MM.1S (cell line): ENCODE measurements at places on chromosomes 4 and X.

DNA sequence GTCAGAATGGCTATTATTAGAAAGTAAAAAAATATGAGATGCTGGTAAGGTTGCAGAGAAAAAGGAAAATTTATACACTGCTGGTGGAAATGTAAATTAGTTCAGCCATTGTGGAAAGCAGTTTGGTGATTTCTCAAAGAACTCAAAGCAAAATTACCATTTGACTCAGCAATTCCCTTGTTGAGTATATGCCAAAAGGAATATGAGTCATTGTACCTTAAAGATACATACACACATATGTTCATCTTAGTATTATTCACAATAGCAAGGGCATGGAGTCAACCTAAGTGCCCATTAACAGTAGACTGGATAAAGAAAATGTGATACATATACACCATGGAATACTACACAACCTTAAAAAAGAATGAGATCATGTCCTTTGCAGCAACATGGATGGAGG lies 148.2 kb downstream of the COMMD8 start:
- H3K27ac ChIP-seq: no peak overlapping the region
- no peak overlapping the region for H3K4me3 ChIP-seq
- no peaks in the 10 kb centered on the region for H3K36me3 ChIP-seq
- H3K27me3 ChIP-seq: no peaks in the 10 kb centered on the region

DNA sequence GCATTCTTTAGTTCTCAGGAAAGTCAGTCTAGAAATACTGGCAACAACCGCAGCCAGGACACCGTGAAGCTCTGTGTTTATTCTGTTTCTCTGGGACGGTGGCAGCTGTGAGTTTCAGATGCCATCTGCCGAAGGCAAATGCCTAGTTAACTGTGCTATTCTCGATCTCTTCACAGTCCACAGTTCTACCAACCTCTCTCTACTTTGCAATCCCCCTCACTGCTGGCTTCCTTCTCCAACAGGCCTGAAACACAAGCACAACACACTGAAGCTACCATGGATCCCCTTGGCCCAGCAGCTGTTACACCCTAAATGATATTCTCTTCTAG lies 118.8 kb downstream of the ZNF827 start:
- peak; percentile 91 for DNase-seq
- peak overlapping the region; percentile 82 for H3K27ac ChIP-seq
- H3K4me1 ChIP-seq: peaks cover 52% of the 10 kb centered on the region
- peak overlapping the region; percentile 39 for H3K4me3 ChIP-seq
- H3K27me3 ChIP-seq: no peaks in the 10 kb centered on the region

- no peak overlapping the region for H3K4me3 ChIP-seq
- no peaks in the 10 kb centered on the region for H3K36me3 ChIP-seq
- H3K4me1 ChIP-seq: no peaks in the 10 kb centered on the region
- no peaks in the 10 kb centered on the region for H3K27me3 ChIP-seq
Observed at GRCh38 chr4:139791681-139792080, 126.1 kb downstream of the MGST2 start.

GRCh38 chr4:147772056-147772455 lies 40.2 kb downstream of the ARHGAP10 start:
- no peak overlapping the region for H3K27ac ChIP-seq
- H3K4me3 ChIP-seq: no peak overlapping the region
- H3K36me3 ChIP-seq: no peaks in the 10 kb centered on the region
- H3K4me1 ChIP-seq: no peaks in the 10 kb centered on the region

- H3K36me3 ChIP-seq: no peaks in the 10 kb centered on the region
- DNase-seq: no peak
- H3K4me1 ChIP-seq: no peaks in the 10 kb centered on the region
Observed at GRCh38 chrX:19585332-19586082, 70.2 kb upstream of the MAP3K15 start.

DNA sequence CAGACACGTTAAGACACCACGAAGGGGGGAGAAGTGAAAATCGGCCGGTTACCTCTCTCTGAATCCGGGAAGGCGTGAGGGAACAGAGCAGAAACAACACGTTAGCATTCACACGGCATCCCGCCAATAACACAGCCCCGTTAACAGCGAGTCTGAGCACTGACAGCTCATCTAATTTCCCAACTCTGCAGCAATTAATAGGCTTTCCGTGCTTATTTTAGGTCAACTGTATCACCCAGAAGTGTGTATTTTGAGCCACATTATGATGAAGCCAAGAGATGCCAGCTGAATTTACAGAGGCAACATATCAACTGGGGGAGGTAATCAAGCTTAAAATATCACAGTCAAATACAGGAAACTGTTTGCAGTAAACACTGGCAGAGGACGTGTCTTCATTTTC lies 92.6 kb downstream of the NSUN7 start:
- H3K27me3 ChIP-seq: no peaks in the 10 kb centered on the region
- peaks cover 10% of the 10 kb centered on the region for H3K4me1 ChIP-seq
- no peak overlapping the region for H3K4me3 ChIP-seq
- no peak for DNase-seq
- H3K36me3 ChIP-seq: no peaks in the 10 kb centered on the region

DNA sequence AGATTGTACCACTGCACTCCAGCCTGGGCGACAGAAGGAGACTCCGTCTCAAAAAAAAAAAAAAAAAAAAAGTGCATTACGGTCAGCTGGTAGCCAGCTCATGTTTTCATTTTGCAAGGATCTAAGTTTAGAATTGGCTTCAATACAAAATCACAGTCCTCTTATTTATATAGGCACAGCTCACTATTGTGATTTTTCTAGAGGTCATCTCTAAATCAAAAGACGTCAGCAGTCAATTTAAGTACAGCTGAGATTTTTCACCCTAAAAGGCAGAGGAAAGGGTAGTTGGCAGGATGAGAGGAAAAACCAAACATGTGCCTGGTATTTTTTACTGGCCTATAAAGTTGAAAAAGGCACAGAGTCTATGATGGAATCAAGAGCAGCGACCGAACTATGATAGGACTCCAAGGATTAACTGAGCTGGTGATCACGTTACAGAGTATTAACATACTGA lies 30.8 kb downstream of the ASB5 start:
- H3K27ac ChIP-seq: no peak overlapping the region
- no peak overlapping the region for H3K4me3 ChIP-seq

- H3K27ac ChIP-seq: no peak overlapping the region
- H3K4me1 ChIP-seq: no peaks in the 10 kb centered on the region
- H3K27me3 ChIP-seq: no peaks in the 10 kb centered on the region
Observed at GRCh38 chr4:48255072-48255958, 14.3 kb downstream of the TEC start.

DNA sequence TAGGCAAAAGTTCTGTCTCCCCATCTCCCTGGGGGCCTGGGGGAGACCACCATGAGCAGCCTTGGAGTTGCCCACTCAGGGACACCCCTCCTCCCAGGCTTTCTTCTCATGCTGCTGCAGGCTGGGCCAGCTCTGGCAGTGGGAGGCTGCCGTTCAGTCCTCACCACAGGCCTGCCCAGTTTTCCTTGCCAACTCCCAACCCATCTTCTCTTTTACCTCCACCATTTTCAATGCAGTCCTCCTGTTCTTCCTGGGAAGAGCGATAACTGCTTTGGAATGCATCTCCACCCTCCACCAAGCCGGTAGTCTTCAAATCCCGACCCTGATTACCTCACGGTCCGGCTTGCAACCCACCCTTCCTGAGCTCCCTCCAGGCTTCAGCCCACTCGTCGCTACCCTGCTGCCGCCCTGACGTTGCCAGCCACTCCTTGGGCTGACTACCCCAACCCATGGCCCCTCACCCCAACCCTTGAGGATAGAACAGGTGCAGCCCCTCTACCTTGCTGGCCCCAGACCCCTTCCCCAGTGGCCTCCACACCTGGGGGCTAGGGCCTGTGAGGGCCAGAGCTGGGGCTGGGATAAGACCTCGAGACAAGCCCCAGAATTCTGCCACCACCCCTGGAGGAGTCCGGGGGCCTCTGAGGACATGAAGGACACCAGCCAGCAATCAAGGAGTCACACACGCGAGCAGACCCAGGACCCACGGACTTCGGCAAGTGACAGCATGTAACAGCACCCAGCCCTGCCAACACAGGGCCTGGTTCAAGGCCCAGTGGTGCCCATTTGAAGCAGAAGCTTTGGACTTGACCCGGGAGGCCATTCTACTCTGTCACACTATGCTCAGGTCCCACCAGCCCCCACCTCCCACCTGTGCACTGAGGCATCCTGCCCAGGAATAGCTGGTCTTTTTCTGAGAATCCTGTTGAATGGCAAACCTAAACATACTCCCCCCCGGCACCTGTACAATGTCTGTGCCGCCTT lies 9.2 kb downstream of the WDR1 start:
- H3K4me1 ChIP-seq: peaks cover 57% of the 10 kb centered on the region
- peak overlapping the region; percentile 35; the same call in 1 of the 2 replicates for H3K27ac ChIP-seq
- no peaks in the 10 kb centered on the region for H3K27me3 ChIP-seq
- no peak for DNase-seq
- no peak overlapping the region for H3K4me3 ChIP-seq
- peaks cover 20% of the 10 kb centered on the region for H3K36me3 ChIP-seq

DNA sequence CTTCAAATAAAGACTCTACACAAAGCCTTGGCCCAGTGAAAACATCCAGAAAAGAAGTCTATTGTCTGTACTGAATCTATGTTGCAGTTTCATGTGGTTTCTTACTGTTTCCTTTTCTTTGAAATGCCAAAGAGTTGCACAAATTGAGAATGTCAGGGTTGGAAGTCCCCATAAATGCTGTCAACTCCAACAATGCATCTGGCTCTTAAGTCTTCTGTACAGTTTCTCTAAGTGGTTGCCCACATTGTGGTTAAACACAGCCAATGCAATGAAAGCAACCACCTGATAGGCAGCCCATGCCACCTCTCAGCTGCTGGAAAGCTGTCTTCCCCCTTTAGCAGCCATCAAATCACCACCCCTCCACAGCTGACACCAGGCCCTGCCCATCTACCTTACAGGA lies 67.2 kb upstream of the C1GALT1C1 start:
- no peaks in the 10 kb centered on the region for H3K27me3 ChIP-seq
- peak; percentile 97 for DNase-seq
- no peak overlapping the region; the same call in 1 of the 2 replicates for H3K4me3 ChIP-seq
- no peaks in the 10 kb centered on the region for H3K36me3 ChIP-seq
- peak overlapping the region; percentile 100 for H3K27ac ChIP-seq

- H3K27ac ChIP-seq: no peak overlapping the region
- H3K4me1 ChIP-seq: no peaks in the 10 kb centered on the region
- peak overlapping the region; percentile 66 for H3K4me3 ChIP-seq
- H3K27me3 ChIP-seq: peaks cover 16% of the 10 kb centered on the region
- no peak for DNase-seq
Observed at GRCh38 chrX:137032841-137033773, 688 bp downstream of the GPR101 start.

- no peak overlapping the region for H3K27ac ChIP-seq
- H3K27me3 ChIP-seq: no peaks in the 10 kb centered on the region
- DNase-seq: no peak
- no peaks in the 10 kb centered on the region for H3K4me1 ChIP-seq
- no peak overlapping the region for H3K4me3 ChIP-seq
Observed at GRCh38 chrX:15646543-15646942, 18.1 kb downstream of the CLTRN start.

GRCh38 chr4:152160225-152160800 lies 375.6 kb downstream of the FBXW7 start:
- H3K4me1 ChIP-seq: no peaks in the 10 kb centered on the region
- H3K36me3 ChIP-seq: no peaks in the 10 kb centered on the region
- no peaks in the 10 kb centered on the region for H3K27me3 ChIP-seq
- no peak for DNase-seq

DNA sequence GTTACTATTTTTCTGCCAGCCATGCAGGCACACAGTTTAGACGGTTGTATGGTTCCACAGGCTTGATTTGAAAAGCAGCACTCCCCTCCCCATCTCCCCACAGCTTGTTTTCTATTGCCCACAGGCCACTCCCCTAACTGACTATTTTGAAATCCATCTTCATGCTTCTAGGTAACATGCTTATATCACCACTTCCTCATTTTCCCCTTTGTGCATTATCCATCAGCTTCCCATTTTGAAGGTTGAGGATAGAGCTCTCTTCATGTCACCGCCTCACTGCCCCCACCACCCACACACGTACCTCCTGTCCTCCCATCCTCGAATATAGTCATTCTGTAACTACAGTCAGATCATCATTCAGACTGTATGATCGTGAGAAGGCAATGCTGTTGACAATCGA lies 224.7 kb downstream of the MID1 start:
- no peak overlapping the region for H3K4me3 ChIP-seq
- no peaks in the 10 kb centered on the region for H3K4me1 ChIP-seq
- H3K27ac ChIP-seq: no peak overlapping the region
- DNase-seq: no peak
- no peaks in the 10 kb centered on the region for H3K36me3 ChIP-seq

DNA sequence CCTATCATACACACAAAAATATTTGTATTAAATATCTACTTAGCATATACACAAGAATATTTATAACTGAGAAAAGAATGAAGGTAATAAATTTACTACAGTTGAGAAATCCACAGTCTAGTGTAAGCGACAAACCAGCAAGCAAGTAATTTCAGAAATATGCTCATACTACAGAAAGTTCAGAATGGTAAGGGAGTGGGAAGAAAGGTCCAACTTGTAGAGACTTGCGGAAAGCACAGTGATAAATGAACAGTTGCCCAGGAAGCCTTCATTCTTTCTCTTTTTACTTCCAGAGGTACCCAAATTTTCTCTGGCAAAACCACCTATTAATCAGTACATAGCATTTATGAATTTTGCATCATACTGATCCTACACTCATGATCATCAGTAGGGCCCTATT lies 438.1 kb upstream of the PCDH10 start:
- H3K27ac ChIP-seq: no peak overlapping the region
- H3K27me3 ChIP-seq: no peaks in the 10 kb centered on the region
- no peak overlapping the region for H3K4me3 ChIP-seq
- H3K4me1 ChIP-seq: no peaks in the 10 kb centered on the region
- no peak for DNase-seq

- no peak overlapping the region for H3K4me3 ChIP-seq
- H3K27me3 ChIP-seq: no peaks in the 10 kb centered on the region
- H3K4me1 ChIP-seq: no peaks in the 10 kb centered on the region
- no peaks in the 10 kb centered on the region for H3K36me3 ChIP-seq
Observed at GRCh38 chr4:105092768-105093167, 53.9 kb upstream of the TET2 start.

GRCh38 chr4:121875652-121876051 lies 5.4 kb upstream of the BBS7 start:
- H3K4me1 ChIP-seq: peaks cover 12% of the 10 kb centered on the region
- H3K27ac ChIP-seq: no peak overlapping the region
- DNase-seq: no peak
- no peak overlapping the region for H3K4me3 ChIP-seq

GRCh38 chr4:47326025-47326424 lies 137.5 kb downstream of the COMMD8 start:
- no peak overlapping the region for H3K27ac ChIP-seq
- no peaks in the 10 kb centered on the region for H3K36me3 ChIP-seq
- H3K4me3 ChIP-seq: no peak overlapping the region
- no peaks in the 10 kb centered on the region for H3K27me3 ChIP-seq
- no peaks in the 10 kb centered on the region for H3K4me1 ChIP-seq
- DNase-seq: no peak

- H3K4me1 ChIP-seq: no peaks in the 10 kb centered on the region
- H3K27me3 ChIP-seq: no peaks in the 10 kb centered on the region
- no peak overlapping the region for H3K27ac ChIP-seq
- DNase-seq: no peak
- H3K4me3 ChIP-seq: no peak overlapping the region
- no peaks in the 10 kb centered on the region for H3K36me3 ChIP-seq
Observed at GRCh38 chr4:85776096-85776495, 301.1 kb downstream of the ARHGAP24 start.
